Ovary (tissue), 10 donors: ENCODE measurements at places on chromosomes 1 and 21. TPM values are rescaled to one million over a fixed set of nuclear protein-coding genes. Genes with fewer than 3 reads are reported as not detected.

- no peak overlapping the region for H3K4me3 ChIP-seq
- H3K27ac ChIP-seq, result no peak overlapping the region
- no peaks in the 10 kb centered on the region for H3K27me3 ChIP-seq
- DNase-seq, result no peak
Observed at GRCh38 chr21:34276711-34277425, 86.9 kb upstream of the KCNE2 start.

The HSD3B2 gene
- 35.0 TPM for total RNA-seq

- no peaks in the 10 kb centered on the region for H3K27me3 ChIP-seq
- H3K27ac ChIP-seq, result no peak overlapping the region
- H3K4me1 ChIP-seq, result peaks cover 12% of the 10 kb centered on the region
- H3K36me3 ChIP-seq, result no peaks in the 10 kb centered on the region
Observed at GRCh38 chr1:4939266-4939665, 284.9 kb downstream of the AJAP1 start.

- no peaks in the 10 kb centered on the region for H3K36me3 ChIP-seq
- no peaks in the 10 kb centered on the region for H3K27me3 ChIP-seq
- DNase-seq, result no peak
- H3K27ac ChIP-seq, result no peak overlapping the region
Observed at GRCh38 chr1:166237675-166238074, 70.9 kb upstream of the FAM78B start.

The LRRC71 gene
- total RNA-seq, result 1.3 TPM

GRCh38 chr1:45107782-45108181 is 95.7 kb downstream of the UROD start:
- no peaks in the 10 kb centered on the region for H3K4me1 ChIP-seq
- no peaks in the 10 kb centered on the region for H3K36me3 ChIP-seq
- DNase-seq, result no peak
- H3K4me3 ChIP-seq, result no peak overlapping the region

DNA sequence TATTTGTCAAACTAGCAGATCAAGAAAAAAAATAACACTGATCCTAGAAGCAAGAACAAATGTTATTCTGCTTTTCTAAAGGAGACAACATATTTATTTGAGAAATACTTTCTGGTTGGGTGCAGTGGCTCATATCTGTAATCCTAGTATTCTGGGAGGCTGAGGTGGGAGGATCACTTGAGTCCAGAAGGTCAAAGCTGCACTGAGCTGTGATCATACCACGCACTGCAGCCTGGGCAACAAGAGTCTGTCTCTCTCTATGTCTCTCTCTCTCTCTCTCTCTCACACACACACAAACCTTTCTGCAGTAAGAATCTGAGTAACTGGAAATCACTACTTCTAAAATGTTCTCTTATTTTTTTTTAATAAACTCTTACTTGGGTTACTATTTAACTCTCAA is 31.2 kb downstream of the PRPF38A start:
- no peaks in the 10 kb centered on the region for H3K36me3 ChIP-seq
- no peak overlapping the region for H3K4me3 ChIP-seq
- H3K4me1 ChIP-seq, result no peaks in the 10 kb centered on the region
- H3K27ac ChIP-seq, result no peak overlapping the region
- DNase-seq, result no peak

DNA sequence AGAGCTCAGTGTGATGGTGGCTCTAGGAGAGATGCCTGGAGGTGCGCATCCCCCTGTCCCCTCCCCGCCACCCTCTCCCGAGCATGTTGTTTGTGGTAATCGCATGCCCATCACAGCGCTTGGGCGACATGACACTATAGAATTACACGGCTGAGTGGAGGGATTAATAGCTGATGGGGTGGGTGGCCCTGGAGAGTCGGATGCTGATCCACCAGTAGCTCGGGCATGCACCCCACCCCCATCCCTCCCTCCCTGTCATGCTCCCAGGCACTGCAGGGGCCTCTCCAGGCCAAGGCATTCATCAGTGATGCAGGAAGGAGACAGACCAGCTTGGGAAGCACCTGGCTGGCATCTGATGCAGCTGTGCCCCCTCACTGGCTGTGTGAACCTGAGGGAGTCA is 159.0 kb upstream of the IGSF21 start:
- H3K27me3 ChIP-seq, result no peaks in the 10 kb centered on the region
- H3K36me3 ChIP-seq, result no peaks in the 10 kb centered on the region
- no peak overlapping the region for H3K4me3 ChIP-seq
- no peak for DNase-seq

The CDC42SE1 gene
- total RNA-seq, result 48.6 TPM

The LRRIQ3 gene
- 0.87 TPM for total RNA-seq

GRCh38 chr1:42014823-42015222 is 96.1 kb upstream of the HIVEP3 start:
- no peak overlapping the region for H3K4me3 ChIP-seq
- H3K36me3 ChIP-seq, result no peaks in the 10 kb centered on the region
- peaks cover 2% of the 10 kb centered on the region for H3K4me1 ChIP-seq
- no peaks in the 10 kb centered on the region for H3K27me3 ChIP-seq
- DNase-seq, result no peak
